ENCODE measurements at places on chromosomes 4 and X.
A peak's percentile ranks its signal among the peaks of the same experiment; 100 is the strongest.

DNA sequence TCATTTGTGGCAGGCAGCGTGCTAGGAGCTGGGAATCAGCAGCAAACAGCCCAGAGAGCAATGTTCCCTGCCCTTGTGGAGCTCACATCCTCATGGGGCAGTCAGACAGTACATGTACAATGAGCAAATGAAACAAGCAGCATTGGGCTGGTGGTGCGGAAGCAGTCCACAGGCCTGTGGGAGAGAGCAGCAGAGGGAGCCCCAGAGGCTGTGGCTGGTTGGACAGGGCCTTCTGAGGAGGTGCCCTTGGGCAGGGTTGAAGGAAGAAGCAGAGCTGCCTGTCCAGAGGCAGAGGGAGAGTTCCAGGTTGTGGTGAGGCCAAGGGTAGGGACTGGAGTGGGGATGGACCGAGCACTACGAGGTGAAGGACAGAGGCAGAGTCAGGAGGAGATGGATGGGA, 22.5 kb downstream of the MMGT1 start:
- no peak for DNase-seq

DNA sequence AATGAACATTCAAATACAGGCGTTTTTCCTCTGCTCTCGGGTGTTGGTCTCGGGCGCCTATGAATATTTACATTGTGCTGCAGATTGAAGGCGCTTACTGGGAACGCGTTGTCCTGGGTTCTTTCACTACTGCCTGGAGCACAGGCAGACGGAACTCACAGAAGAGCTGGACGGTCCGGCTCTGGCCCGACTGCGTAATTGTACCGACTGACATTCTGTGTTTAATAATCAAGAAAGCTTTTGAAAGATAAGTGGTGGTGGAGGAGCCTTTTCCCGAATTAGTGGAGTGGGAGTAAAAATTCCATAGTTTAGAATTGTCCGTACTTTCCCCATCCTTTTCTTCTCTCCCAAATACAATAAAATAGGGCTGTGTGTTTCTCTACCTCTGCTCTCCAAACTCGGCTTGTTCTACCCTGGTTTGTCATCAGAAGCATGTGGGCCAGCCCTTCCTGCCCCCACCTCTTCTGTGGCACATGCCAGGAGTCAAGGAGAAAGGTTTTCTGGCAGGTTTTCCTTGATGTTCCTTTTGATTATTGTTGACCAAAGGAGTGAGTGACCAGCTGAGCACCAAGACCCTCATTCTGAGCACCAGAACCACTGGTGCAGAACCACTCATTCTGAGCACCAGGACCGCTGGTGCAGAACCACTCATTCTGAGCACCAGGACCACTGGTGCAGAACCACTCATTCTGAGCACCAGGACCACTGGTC, 2.3 kb downstream of the FHDC1 start:
- DNase-seq, result no peak

GRCh38 chr4:27836523-27836922, 975.9 kb downstream of the STIM2 start:
- no peak for DNase-seq

- no peak for DNase-seq
These were observed 4.0 kb upstream of the CXorf66 start for GRCh38 chrX:139969286-139969685.

DNA sequence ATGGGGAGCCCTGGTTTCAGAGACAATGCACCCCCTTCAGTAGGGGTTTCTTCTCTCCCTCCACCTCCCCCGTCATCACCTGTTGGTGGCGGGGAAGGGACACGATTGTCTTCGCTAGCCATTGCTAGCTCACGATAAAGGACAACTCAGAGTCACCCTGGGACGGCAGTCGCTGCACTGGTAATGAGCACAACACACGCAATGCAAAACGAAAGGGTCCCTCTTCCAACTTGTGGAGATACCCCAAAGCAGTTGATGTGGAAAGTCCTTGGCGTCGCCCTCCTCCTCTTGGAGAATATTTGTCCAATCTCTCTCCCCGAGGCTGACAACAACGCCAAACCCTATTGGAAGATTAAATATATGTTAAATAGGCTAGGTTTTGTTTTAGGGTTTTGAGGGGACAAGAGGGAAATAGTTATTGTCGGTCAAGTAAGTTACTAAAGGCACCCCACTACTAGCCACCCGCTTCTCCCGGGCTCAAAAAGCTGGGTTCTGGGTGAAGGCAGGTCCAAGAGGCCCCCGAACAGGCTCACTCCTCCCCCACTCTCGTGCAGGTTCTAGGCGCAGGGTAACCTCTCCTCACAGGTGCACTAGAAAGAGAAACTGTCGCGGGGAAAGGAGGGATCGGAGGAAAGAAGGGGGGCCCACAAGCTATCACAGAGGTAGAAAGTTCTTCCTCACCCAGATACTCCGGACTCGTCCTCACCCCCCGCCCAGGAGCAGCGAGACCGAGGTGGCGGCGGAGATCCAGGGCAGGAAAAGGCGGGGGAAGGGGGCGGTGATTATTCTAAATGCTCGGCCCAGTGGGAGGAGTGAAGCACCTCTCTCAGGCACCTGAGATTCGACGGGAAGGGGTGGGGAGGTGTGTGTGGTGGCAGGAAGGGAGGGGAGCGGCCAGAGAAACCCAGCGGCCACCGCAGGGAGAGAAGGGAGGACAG, at the start of gene LRBA:
TSS of gene LRBA (minus strand) at position 764 of the 938 bp plus-strand sequence. CDS start at position 122, 642 bp downstream.
- peak; percentile 85 for DNase-seq

DNA sequence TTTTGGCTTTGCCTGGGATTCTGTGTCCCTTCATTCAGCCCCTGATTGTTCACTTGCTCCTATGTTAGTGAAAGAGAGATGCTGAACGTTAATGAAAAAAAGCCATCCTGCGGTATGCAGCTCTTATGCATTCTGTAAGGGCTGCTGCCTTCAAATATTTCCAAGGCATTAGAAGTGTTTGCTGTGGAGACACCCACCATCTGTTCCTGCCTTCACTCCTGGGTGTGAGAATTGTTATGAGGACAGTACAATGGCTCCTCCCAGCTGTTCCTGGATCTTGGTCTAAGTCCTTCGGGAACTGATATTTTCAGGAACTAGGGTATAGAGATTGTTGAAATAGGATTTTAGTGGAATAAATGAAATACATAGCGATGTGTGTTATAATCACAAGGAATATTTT, 427.1 kb upstream of the FAM47C start:
- DNase-seq, result no peak

All from stimulated activated CD4-positive, alpha-beta T cell treated with anti-CD3 and anti-CD28 coated beads, Interleukin-4, amount 100 ng/mL, for 24 hours (primary cell).